DMS153 (cell line): ENCODE measurements at places on chromosomes 2 and 18.
A peak's percentile ranks its signal among the peaks of the same experiment; 100 is the strongest.

DNA sequence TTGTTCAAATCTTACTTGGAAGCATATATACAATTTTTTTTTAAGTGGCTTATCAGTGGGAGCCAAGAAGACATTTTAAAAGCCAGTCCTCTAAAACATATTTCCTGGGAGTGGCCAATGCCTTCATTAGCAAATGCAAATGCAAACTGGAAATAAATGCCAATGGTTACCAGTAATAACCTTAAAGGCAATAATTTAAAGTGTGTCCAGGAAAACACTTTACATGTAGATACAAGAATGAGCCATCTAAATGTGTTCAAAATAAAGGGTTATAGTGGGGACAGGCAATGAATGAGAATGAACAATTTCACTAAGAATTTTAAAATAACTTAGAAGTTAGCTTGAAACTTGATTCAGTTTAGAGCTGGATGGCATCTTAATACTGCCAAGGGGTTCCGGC is 64.2 kb downstream of the FARSB start:
- DNase-seq = no peak

GRCh38 chr2:74379851-74380789 is at the start of gene DCTN1:
DCTN1 (minus strand) TSS chr2:74380311; CDS start chr2:74380037, 274 bp downstream.
- no peak for DNase-seq

GRCh38 chr2:113850687-113851086 is 39.2 kb upstream of the ACTR3 start:
- DNase-seq = no peak

DNA sequence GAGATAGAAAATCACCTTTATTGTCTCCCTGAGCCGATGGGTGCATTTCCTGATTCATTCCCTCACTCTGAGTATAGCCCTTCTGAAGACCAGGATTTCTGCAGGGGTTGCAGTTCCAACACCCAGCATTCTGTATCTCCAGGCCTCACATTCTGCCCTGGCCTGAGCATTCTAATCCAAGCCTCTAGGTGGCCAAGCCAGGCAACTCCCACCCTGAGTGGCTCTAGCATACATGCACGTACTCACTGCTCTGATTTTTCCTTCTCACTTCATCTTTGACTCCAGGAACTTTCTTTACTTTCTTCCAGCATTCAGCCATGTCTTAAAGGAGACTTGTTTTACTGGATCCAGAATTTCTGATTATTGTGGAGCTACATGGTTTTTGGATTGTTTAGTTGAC is 100.7 kb upstream of the STK39 start:
- peak; percentile 9 for DNase-seq

DNA sequence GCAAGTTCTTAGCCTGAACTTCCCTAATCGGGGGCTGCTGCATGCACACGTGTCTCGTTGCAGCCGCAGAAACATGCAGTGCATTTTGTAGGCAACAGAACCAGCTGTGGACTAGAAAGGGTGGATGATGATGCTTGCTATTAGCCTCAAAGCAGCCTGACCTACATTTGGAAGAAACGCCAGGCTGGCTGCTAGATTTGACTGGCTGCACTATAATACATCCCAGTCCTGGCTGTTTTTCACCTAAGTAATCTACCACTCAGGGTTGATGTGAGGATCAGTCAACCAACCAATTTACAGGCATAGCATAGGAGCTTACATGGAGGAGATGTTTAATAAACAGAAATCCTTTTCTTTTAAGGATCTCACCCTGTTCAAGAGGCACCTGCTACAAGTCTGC is 56.4 kb upstream of the SPP2 start:
- DNase-seq = no peak

GRCh38 chr2:169715379-169716237 is 18.0 kb upstream of the KLHL23 start:
- DNase-seq = peak; percentile 13

GRCh38 chr2:235844561-235844960 is 323.6 kb downstream of the GBX2 start:
- no peak for DNase-seq

- no peak for DNase-seq
Observed at GRCh38 chr2:77977471-77978063, 455.4 kb upstream of the LRRTM4 start.

GRCh38 chr2:223954401-223954800 is 2.9 kb upstream of the MRPL44 start:
- no peak for DNase-seq

DNA sequence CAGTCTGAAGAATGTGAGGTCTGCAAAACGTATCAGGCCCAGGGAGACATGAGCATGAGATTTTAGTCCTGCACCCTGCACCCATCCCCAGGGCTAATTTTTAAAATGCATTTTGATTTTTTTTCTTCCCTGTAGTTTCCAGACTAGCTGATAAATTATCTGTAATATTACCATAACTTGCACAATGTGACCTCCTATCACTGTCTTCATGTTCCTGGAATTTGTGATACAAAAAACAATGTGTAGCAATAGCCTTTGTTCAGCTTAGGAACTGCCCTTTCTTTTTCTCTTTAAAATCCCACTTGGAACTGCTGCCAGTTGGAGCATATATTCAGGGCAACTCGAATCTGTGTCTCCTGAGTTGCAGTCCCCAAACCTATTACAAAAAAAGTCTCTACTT is 222.8 kb upstream of the HS6ST1 start:
- DNase-seq = no peak

GRCh38 chr2:59296279-59296678 is 1055.2 kb upstream of the FANCL start:
- DNase-seq = no peak
